ENCODE measurements at places on chromosomes 4 and X. TPM values are rescaled to one million over a fixed set of nuclear protein-coding genes. Genes with fewer than 3 reads are reported as not detected.

DNA sequence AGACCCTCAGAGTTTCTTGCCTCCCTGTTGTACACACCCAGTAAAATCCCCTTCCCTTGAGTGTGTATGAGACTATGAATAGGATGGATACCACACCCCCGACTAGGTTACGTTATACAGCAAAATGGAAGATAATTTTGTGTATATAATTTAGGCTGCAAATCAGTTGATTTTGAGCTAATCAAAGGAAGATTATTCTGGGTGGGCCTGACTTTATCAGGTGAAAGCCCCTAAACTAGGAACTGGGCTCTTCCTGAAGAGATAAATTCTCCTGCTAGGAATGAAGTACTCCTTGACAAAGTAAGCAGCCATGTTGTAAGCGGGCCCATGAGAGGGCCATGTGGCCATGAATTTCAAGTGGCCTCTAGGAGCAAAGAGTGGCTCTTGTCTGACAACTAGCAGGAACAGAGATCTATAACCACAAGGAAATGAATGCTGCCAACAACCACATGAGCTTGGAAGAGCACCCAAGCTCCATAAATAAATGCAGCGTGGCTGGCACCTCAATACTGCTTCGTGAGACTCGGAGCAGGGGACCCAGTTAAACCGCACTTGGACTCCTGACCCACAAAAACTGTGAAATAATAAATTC lies 646.4 kb downstream of the IL1RAPL1 start:
- no peak for DNase-seq

DNA sequence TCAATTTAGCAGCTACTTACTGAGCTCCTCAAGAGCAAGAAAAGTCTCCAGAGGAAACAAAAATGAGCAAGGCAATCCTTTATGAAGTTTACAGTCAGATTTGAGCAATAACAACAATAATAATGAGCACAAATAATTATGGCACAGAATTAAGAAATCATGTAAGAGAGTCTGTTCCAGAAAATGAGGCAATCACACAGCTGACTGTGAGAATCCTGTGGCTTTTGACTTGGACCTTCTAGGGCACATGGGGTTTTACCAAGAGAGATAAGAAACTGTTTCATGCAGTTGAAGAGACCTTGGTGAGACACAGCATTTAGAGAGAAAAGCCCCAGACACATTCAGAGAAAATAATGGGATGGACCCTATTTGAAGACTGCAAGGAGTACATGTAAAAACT lies 362.6 kb upstream of the MAGEB2 start:
- no peak for DNase-seq

DNA sequence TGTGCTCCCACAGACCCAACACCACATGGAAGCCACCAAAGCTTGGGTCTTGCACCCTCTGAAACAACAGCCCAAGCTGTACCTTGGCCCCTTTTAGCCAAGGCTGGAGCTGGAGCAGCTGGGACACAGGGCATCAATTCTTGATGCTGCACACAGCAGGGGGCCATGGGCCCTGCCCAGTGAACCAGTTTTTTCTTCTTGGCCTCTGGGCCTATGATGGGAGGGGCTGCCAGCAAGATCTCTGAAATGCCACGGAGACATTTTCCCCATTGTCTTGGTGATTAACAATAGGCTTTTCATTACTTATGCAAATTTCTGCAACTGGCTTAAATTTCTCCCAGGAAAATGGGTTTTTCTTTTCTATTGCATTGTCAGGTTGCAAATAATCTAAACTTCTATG lies 49.0 kb downstream of the SPANXA2 start:
- DNase-seq = no peak

The SLC6A14 gene
- 10.1 TPM for total RNA-seq

GRCh38 chrX:103400931-103401330 lies 24.6 kb downstream of the BEX3 start:
- DNase-seq = no peak

The IL3RA gene
- 7.9 TPM for total RNA-seq

DNA sequence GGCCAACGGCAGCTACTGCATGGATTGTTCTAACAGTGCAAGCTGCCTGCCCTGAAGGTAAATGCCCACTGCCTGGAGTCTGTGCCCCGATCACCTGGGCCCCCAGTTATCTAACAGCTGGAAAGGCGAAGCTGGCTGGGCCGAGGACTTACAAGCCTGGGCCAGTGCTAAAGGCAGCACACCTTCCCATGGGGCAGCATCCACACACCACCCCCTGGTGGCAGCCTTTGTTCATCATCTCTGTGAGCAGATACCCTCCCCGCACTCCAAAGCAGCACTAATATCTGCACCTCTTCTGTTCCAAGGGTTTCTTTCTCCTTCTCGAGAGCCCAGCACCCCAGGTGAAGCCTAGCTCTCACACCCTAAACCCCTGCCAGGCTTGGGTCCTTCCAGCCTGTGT lies 7.6 kb downstream of the SLC2A9 start:
- no peak for DNase-seq

- DNase-seq = no peak
Measured at GRCh38 chrX:6203462-6204215, 25.0 kb downstream of the NLGN4X start.

All from vagina (tissue), 2 donors.